Lung microvascular endothelial cell (primary cell): ENCODE measurements at places on chromosomes 5 and 9.

DNA sequence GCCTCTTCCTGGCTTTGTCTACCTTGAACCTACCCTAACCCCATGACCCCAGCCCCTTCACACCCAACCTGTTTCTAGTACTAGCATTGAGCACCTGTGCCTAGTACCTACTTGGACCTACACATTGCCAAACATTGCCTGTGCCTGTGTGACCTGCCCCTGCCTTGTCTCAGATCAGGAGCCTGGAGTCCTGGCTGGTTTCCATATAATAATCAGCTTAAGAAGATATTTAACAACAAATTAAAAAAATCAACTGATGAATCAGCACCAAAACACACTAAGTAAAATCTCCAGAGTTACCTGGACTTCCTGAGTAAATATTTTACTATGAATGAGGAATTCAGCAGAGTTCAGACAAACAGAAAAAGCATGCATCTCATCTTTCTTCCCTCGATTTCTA is 17.7 kb downstream of the LPAR1 start:
- no peak for DNase-seq

DNA sequence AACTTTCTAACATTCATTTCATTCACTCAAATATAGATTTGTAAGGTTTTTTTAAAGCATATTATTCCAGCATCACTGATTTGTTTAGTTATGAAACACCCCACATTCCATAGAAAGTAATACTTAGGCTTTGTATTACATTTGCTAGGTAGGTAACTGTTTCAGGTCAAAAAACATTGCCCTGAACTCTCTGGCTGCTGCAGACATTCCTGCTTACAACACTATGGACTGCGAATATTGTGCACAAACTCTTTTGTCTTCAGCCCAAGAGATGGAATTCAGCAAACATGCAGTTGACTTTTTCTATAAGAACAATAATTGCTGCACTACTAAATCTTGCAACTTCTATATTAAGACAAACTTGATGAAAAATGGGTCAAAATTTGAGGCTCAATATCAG is 301.0 kb downstream of the ARL15 start:
- no peak for DNase-seq

DNA sequence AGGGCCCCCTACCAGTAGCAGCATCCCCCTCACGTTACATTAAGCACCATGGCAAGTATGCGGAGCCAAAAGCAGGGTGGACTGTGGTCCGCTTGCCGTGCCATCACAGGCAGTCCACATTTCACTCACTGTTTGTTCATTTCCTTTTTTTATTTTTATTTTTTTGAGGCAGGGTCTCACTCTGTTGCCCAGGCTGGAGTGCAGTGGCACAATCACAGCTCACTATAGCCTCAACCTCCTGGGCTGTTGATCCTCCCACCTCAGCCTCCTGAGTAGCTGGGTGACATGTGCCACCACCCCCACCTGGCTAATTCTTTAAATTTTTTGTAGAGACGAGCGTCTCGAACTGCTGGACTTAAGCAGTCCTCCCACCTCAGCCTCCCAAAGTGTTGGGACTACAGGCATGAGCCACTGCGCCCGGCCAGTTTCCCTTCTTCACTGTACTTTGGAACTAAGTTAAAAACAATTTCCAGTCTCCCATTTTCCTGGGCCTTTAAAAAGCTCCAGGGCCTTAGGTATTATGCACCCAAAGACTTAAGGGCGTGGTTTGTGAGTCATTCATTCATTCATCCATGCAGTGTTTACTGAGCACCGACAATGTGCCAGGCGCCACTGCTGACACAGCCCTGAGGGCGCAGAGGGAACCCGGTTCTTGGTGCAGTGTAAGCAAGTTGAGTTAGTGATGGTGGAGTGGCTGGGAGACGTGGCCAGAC is 19.9 kb downstream of the PRRX2 start:
- no peak for DNase-seq

GRCh38 chr9:20043035-20043434 is 254.2 kb upstream of the SLC24A2 start:
- DNase-seq = no peak
